SW 1271 (cell line): ENCODE measurements at places on chromosomes 7 and 10.

GRCh38 chr10:97543025-97543546 lies 29.5 kb upstream of the ANKRD2 start:
- peak; percentile 87 for DNase-seq

- no peak for DNase-seq
These were observed 47.8 kb downstream of the CH25H start for GRCh38 chr10:89159316-89159715.

- DNase-seq = no peak
These were observed 5.5 kb downstream of the TACC2 start for GRCh38 chr10:121994429-121994941.

DNA sequence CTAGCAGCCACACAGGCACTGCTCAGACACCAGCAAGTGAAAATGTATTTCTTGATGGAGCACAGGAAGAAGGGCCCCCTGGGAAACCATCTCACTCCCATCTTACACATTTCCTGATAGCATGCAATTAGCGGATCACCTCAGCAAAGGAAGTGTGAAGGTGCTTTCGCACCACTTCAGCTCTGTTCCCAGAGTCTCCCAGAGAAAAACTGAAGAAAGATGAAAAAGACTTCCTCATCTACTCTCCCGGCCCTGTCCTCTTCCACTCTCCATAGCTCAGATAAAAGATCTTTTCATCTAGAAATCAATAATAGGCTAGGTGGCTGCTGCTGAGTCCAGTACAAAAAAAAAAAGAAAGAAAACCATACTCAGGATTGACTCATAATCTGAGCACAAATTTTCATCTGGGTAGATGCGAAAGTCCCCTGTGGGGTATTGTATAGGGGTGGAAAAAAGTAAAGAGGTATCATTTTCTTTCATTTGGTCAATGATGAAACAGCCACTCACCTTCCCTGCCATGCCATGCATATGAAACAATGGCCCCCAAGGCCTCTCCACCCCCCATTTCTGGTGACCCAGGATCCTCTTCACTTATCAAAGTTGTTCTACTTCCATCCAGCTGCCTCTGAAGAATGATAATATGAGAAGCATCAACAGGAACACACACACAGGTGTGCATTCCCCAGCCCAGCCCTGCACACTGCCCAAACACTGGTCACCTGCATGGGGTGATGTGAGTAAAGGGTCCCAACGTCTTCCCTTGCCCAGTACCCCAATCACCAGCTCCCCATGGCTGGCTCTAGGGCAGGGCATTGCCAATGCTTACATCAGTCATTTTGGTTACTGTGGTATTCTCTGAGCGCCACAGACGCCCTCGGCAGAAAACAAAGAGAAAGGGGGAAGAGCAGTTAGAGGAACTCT lies 48.8 kb upstream of the DGKI start:
- no peak for DNase-seq

GRCh38 chr7:138825049-138825721 lies 27.2 kb upstream of the ATP6V0A4 start:
- no peak for DNase-seq

DNA sequence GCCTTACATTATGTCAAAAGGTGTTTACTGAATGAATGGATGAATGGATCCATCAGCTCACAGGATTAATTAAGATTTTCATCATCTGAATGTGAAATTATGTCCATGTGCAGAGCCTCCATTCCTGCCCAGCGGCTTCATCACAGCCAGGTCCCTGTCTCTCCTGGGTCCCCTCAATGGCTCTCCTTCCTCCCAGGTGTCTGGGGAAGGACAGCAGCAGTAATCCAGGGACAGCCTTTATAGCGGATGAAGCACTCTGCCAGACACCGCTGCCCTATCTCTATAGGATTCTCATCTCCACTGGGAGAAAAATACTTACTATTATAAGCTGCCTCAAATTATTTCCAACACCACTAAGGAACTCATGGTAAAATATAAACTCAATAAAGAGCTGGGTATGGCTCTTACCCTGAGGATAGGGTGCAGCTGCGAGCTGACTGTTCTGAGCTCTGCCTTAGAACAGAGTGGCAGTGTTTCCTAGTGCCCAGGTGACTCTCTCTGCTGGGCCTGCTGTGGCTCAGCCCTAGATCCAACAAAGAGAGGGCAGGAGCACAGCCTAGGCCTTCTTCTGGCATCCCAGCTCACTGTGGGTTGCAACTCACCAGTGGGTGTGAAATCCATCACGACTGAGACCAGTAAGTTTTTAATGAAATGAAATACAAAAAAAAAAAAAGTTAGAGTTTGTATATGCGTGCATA lies 38.3 kb downstream of the GPRIN2 start:
- DNase-seq = no peak

GRCh38 chr10:92655426-92655825 lies 34.3 kb upstream of the HHEX start:
- DNase-seq = no peak

DNA sequence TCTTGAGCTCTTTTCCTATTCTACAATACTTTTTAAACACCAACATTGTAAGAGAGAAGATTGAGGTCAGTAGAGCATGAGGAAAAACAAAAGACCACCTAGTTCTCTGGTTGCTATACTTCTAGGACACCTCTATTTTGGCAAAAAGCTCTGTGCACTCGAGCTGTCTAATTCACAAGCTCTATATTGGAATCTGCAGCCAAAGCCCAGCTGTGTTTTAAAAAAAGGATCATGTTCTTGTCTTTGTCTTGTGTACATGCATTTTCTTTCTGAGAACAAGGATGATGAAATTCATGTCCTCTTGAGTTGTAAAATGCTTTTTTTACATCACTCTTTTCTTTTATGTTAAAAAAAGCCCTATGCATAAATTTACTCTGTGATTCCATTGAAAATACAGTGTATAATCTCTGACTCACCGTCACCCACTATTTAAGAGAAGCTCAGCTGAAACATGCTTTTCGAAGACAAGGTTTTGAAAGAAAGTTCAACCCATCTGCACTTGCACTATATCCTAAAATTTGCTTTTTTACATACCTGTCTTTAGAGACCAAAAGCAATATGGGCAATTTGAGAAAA lies 215.5 kb upstream of the VSTM2A start:
- no peak for DNase-seq

DNA sequence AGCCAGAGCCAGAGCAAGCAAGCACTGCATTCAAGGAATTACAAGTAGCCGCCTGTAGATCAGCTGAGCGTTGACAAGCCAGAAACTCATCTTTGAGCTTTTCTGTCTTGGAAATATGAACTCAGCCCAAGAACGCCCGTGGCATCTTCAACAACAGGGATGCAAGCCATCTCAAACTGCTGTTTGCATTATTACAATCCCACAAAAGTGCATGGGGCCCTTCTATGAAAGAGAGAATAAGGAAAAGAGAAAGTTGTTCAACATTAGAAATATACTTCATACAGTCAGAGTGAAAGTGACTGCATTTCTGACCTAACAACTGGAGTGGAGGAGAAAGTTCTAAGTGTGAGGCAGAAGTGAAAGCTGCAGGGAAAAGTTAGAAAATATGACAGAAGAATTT lies 6.5 kb downstream of the SGCE start:
- no peak for DNase-seq

GRCh38 chr7:156780724-156781455 lies 112.1 kb downstream of the LMBR1 start:
- no peak for DNase-seq

- no peak for DNase-seq
These were observed 8.0 kb downstream of the ZNF518A start for GRCh38 chr10:96138102-96138501.

GRCh38 chr7:123120286-123120685 lies 79.5 kb downstream of the SLC13A1 start:
- no peak for DNase-seq

DNA sequence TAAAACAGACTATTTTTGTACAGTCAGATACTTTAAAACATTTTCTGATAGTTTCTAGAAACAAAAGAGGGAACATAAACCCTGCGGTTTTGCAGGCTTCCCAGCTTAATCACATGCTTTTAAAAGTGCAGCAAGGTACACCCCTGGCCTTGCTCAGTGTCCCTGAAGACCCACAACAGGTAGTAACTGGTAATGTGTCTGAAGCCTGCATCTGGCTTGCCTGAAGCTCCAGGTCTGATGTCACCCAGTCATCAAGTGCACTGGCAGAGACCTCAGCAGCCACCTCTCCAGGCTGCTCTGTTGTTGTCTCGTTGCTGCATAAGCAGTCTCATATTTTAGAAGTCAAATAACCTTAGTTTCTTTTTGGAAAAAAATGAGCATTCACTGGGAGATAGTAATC lies 376.1 kb upstream of the MTPN start:
- DNase-seq = no peak

DNA sequence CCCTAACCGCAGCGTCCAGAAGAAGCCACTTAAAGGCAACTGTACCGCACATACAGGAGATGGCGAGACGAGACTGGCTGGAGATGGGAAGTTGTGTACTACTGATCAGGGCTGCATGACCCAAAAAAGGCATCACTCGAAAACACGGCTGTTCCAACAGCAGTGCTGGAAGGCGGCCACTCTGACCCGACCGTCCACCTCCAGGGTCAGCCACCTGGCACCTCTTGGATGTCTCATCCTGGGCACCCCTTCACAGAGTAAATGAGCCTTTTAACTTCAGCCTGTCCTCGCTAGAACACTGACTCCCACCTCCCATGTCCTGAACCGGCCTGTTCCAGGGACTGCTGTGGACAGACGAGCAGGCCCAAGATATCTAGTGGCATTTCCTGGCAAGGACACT lies 180.7 kb downstream of the DIP2C start:
- DNase-seq = no peak
